Stimulated activated CD8-positive, alpha-beta memory T cell treated with anti-CD3 and anti-CD28 coated beads, Interleukin-7, amount 100 ng/mL, for 4 hours (primary cell): ENCODE measurements at places on chromosomes 7 and 10.

DNA sequence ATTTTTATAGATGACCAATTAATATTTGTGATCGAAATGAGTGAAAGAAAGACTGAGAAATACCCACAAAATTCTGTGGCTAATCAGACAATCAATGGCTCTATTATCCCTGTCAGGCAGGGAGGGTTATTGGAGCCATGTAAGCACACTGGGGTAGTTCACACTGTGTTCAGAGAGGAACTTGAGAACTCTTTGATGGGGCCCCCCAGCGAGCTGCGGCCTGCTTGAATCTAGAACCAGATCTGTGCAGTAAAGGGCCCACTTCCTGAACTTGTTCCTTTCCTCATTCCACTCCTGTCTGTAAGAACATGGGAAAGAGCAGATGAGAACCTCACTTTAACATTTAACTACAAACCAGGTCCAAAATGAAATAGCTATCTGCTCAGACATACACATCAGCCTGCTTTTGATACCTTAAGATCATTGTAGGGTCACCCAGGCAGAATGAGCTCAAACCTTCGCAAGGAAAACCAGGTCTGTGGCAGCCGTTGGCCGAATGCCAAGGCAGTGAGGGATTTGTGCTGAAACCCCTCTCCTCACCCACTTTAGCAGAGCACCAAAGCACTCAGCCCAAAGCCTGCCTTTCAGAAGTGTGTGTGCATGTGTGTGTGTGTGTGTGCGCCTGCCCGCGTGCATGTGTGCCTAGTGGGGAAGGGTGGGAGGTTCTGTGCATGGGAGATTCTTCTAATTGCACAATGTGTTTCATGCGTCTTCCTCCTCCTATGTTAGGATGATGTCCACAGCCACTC, 365.6 kb upstream of the MGMT start:
- no peak for DNase-seq

DNA sequence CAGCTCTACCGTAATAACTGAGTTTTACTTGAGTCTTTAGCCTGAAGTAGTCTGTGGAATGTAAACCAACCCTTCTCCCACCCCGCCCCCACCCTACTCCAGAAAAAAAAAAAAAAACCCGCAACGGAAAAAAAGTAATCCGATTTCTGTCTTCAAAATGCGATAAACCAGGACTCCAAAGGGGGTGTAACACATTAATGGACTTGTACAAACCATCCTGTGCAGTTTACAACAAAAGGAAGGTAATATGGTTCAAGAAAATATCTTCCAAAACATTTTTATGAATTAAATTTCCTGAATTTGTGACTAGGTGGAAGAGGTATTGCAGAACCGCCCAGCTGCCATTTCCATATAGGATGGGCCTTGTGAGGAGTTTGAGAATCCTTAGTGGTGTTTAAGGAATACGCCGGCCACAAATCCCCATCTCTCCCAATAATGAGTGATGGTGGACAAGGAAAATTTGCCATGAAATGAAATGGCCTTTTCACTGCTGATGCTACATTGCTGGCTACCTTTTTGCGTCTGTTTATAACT, 10.6 kb downstream of the SKIDA1 start:
- DNase-seq = no peak

DNA sequence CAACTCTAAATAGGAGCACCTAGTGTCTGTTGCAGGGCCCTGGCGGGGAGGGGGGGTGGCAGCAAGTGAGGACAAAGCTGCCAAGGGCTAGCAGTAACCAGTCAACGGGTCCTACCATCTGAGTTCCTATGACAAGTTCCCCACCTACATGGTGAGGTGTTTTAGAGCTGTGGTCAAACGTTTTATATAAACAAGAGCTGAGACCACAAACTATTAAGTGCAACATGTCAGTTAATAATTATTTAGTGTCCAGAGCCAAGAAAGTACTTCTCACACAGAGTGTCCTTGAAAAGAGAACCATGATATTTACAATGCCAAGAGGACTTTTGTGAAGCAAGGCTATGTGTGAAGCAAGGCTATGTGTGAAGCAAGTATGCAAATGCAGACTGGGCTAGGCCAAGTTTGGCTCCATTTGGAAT, 434.7 kb downstream of the TNS3 start:
- no peak for DNase-seq

GRCh38 chr7:84042110-84042539, 152.5 kb downstream of the SEMA3A start:
- DNase-seq = no peak

DNA sequence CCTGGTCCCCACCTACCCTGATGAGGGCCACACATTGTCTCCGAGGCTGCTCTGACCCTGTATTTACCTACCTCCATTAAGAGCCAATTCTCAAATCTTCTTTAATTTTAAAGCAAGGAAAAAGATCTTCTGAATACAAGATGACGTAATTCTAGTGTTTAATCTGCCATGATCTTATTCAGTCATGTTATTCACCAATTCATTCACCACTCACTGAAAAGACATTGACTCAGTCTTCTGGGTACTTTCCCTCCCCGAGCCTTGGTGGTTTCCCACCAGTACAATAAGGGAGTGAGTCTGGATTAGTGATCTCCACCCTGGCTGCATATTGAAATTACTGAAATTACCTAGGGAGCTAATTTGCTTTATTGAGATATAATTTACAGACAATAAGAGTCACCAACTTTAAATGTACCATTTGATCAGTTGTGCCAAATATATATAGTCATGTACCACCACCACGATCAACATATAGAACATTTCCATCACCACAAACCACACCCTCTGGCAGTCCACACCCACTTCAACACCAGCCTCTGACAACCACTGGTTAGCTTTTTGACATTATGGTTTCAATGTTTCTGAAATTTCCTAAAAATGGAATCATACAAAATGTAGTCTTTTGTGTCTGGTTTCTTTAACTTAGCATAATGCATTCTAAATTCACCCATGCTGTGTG, 117.5 kb upstream of the UNC5B start:
- no peak for DNase-seq

GRCh38 chr10:44956226-44956625, 3.4 kb upstream of the RASSF4 start:
- DNase-seq = no peak
